ENCODE measurements at places on chromosomes 3 and 15.

DNA sequence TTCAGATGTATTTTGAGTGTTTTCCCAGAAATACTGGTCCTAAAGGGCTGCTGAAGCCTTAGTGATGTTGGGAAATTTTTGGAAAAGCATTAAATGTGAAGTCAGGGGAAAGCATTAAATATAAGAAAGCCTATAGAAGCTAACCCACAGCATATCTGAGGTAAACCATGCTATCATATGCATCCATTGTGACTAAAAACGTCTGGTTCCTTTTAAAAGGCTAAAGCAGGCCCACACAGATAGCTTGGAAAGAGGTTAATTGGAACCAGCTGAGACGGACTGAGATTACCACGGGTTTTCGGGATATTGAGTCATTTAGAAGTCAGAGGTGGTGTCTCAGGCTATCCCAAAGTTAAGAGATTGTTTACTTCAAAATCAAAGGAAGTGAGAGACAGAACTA lies 78.2 kb downstream of the CYP19A1 start:
- DNase-seq = no peak

- DNase-seq = no peak
These were observed 21.4 kb downstream of the OPA1 start for GRCh38 chr3:193614430-193614829.

- DNase-seq = no peak
These were observed 88.9 kb downstream of the EOMES start for GRCh38 chr3:27633224-27633545.

DNA sequence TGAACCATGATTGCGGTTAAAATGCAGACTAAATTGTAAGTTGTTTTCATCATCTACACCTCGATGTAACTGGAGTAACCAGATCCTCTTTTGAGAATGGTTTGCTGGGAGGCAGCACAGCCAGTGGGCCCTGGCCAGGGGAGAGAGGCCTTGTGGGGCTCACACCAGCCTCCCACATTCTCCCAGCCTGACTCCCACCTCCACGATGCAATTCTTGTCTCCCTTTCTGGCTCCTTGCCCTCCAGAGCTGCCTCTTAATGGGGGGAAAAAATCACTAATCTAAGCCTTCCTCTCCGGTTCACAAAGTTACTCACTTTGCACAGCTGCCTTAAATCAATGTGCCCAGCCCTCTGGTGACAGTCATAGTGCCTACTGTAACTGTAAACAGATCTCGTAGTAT lies 17.9 kb upstream of the PAQR5 start:
- DNase-seq = no peak

GRCh38 chr3:134892326-134892725 lies 97.3 kb downstream of the EPHB1 start:
- DNase-seq = no peak
